ENCODE measurements at places on chromosomes 6 and 20. TPM values are rescaled to one million over a fixed set of nuclear protein-coding genes. Genes with fewer than 3 reads are reported as not detected.

Gene NTSR1
- total RNA-seq: not detected

Gene FOXQ1
- not detected for total RNA-seq

Gene CST7
- 0.45 TPM for total RNA-seq

Gene C20orf141
- total RNA-seq: not detected

Gene SIRPD
- not detected for total RNA-seq

Gene DPPA5
- not detected for total RNA-seq

Gene ALDH5A1
- 6.1 TPM for total RNA-seq

Gene MOG
- not detected for total RNA-seq

DNA sequence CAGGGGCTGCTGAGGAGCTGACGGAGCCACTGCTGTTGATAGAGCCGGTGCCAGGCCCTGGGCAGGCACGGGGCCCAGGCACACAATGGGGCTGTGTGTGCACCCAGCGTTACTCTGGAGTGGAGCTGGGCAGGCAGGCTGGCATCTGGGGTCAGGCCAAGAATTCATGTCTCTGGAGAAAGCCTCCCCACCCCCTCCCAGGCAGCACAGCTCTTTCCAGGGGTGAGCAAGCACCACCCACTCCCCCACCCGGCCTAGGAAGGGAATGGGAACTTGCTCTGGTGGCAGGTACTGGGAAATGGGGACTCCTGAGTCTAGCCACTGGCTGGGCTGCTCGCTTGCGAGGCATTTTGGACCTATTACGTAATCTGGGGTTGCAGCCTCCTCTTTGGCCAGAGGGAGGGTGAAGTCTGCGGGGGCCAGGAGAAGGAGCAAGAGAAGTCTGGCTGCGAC lies 22.7 kb downstream of the TFEB start:
- DNase-seq: peak; percentile 49

DNA sequence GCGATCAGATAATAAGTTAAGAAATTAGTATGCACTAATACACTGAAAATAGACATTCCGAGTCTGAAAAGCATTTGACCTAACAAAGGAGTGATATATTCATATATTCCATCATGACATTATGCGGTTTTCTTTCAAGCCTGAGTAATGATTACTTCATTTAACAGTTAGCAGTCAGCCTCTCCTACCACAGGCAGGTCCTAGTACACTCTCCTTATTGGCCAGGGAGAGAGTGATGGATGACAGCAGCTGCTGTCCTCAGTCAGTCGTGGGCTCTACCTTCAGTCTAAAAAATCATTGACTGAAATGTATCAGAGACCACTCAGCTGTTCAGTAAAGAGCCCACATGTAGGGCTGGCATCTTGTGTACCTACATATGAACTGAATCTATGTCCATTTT lies 33.2 kb upstream of the VGLL2 start:
- no peak for DNase-seq

DNA sequence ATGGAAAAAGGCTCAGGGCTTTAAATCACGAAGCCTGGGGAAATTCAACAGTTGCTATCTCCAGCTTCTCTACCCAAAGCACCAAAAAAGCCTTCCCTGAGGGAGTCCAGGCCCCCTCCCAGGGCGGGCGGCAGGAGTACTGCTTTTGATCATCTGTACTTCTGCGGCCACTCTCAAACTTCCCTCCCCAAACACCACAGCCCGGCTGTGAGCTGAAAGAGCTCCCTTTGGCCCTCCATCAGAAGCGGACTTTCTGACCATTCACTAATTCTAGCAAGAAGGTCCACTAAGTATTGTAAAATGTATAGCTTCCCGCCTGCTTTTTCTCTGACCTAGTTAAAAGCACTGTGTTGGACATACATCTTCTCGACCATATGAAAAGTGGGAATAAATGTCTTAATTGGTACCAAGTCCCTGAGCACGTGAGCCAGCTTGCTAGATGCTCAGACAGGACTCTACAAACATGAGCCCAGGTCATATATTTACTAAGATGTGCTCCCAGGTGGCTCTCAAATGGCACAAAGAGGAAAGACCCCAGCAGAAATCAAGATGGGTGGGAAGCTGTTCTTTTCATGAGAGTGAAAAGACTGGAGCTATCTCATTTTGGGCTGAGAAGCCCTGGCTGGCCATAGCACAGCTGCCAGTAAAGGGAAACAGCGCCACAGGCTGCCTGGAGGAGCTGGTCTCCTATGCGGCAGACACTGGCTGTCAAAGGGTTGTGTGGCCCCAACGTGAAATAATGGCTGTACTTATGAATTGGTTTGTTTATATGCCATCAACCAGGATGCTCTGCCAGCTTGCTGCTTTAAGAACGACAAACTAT lies 58.6 kb downstream of the GFOD1 start:
- no peak for DNase-seq

- DNase-seq: no peak
Measured at GRCh38 chr6:151070631-151071051, 169.1 kb upstream of the AKAP12 start.

GRCh38 chr6:151524059-151524458 lies 30.2 kb downstream of the CCDC170 start:
- DNase-seq: no peak

DNA sequence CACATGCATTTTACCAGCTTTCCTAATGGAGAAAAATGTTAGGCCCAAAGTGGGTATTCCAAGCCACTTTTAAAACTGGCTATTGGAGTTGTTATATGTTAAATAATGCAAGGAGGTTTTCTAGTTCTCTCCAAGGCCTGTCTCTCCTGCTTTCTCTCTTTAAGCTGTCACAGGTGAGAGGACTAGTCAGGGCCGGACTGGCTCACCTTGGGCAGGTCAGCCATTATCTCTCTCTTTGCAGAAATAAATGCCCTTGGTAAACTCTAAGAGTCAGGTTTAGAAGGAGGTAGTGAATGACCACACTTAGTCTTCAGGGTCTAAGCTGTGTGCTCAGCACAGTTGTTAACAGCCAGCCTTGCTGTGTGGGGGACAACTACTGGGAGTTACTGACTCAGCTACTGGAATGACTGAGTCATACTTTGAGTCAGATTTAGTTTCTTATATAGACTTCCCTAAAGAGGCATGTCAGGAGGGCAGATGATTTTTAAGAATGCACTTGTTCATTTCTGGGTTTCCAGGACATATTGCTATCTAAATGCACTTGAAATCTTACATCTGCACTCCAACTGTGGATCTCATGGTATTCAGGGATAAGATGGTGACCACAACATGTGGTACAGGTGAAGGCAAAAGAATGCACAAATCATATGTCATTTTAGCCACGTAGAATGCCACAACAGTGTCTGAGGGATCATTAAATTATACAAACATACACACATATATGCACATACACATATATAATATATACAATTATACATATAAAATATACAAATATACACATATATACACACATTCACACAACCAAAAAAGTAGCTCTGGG lies 719.4 kb downstream of the EPM2A start:
- no peak for DNase-seq

GRCh38 chr6:78746457-78746856 lies 120.9 kb upstream of the IRAK1BP1 start:
- DNase-seq: no peak

- no peak for DNase-seq
Measured at GRCh38 chr6:121711472-121711871, 276.0 kb downstream of the GJA1 start.

GRCh38 chr20:57389695-57390603 lies 1.2 kb upstream of the RBM38 start:
- DNase-seq: no peak

DNA sequence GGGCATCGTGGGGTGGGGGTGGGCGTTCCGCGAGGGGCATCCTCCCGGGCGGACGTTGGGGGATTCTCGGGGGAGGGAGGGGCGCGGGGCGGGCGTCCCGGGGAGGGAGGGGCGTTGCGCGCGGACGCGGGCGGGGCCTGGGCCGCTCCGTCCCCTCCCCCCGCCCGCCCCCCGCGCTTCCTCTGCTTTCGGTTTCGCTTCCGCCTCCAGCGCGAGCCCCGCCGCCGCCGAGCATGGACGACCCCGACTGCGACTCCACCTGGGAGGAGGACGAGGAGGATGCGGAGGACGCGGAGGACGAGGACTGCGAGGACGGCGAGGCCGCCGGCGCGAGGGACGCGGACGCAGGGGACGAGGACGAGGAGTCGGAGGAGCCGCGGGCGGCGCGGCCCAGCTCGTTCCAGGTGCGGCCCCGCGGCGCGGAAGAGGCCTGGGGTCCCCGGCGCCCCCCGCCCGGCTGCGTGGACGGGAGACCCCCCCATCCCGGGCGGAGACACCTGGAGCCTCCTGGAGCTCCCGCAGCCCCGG lies at the start of gene OGFR:
TSS of gene OGFR (plus strand) at position 209 of the 528 bp plus-strand sequence. CDS start at position 234, 25 bp downstream.
- DNase-seq: peak; percentile 47

Measured in SK-MEL-5 (cell line).